Stimulated activated CD8-positive, alpha-beta memory T cell treated with anti-CD3 and anti-CD28 coated beads, Interleukin-12 subunit alpha, Interleukin-12 subunit beta, amount 100 ng/mL, for 1 hour (primary cell): ENCODE measurements at places on chromosomes 6 and 20.

DNA sequence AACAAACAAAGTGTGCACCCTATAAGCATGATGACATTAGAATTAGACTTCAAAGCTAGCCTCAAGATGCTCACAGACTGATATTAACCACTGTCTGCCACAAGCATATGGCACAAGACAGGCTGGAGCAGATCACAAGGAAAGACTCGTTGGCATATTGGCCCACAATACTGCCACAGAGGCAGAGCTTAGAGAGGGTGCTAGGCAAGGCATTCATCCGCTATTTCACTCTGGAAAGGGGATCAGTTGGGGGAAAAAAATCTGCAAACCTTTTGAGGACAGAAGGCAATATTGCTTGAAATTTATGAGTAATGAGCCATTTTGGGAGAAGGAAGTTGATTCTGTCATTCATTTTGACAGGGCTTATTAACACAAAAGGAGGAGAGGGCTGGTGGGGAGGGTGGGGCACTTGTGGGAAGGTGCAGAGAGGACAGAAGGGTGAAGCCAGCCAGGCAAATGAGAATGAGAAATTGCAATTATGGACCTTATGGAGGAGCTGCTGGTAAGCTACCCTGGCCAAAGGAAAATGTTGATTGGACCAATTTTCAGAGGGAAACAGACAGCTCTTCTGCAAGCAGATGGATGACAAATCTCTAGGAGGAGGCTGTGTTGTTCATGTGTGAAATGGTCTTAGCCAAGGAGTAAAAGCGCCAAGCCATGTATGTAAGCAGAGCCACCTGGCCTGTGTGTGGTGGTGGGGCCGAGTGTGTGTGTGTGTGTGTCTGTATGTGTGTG, 187.7 kb downstream of the GMPR start:
- no peak for DNase-seq

DNA sequence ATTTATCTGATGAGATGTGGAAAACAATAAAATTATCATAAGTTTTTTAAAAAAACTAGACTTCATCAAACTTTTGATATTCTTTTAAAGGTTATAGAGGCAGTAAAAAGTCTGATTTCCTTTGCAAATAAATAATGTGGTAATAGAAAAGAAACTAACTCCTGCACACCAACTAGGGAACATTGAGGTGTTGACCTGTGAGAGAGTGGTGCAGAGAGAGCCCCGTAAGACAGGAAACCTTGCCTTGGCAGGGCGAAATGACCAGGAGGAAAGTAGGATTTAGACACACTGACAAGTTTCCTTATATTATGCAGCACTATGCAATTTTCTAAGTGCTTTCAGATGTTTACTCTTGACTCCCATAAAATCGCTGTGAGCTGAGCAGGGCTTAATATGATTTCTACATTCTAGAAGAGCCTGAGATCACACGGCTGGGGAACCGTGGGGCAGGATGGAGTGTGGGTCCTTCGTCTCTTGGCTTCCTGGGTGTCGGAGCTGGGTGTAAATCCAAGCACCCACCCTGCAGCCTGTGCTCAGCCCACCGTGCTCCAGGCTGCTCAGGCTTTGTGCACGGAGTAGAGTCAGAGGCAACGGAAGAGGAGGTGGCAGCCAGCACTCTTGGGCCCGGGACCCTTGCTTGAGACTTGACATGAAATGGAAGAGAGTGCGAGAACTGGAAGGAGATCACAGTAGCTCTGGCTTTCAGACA, 61.3 kb upstream of the FOXQ1 start:
- DNase-seq = no peak

DNA sequence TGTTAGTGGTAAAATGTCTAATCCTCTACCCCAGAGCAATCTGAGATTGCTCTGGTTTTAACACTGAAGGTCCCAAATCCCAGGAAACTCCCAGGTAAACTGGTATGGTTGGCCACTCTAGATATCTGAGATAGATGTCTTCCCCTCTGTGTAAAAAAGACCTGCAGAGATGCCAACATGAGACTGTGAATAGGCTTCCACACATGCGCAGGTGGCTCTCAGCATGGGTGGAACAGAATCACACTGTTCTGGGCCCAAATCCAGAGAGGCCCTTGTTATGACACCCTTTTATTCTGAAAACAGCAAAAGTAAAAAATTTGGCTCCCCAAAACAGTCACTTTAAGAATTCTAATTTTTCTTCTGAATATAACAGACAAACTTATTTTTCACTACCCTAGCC, 88.7 kb upstream of the BMP5 start:
- DNase-seq = no peak

GRCh38 chr6:84425971-84426705, 198.7 kb upstream of the CEP162 start:
- DNase-seq = no peak
